Activated naive CD4-positive, alpha-beta T cell treated with anti-CD3 and anti-CD28 coated beads for 36 hours (primary cell): ENCODE measurements at places on chromosomes 2 and 18.

DNA sequence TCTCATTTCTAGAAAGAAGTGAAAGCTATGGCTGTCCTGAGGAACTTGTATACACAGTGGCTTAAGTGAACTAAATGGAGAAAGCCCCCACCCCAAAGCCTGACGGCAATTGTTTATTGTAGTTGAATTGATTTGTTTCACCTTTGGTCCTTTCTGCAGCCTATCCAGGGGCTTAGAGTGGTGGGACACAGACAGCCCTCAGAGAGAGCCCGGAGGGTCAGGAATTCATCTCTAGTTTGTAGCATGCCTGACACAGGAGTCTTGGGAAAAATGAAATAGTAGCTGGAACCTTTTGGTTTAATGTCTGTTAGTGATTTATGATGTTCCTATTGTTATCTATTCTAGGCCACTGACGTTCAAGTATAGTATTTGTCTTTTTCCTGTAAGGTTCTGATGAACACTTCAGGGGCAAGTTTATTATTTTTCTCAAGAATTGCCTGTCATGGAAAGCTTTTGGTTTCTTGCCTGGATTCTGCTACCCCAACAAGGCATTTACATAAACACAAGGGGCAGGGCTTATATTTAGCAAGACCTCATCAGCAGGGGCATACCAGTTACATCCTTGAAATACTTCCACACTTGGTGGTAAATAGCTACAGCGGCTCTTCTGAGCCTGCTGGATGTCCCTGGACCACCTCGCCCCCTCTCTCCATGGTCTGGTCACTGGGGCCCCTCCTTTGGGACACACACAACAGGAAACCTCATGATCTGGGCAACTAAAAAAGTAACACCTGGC lies 44.4 kb downstream of the KCNE4 start:
- no peaks in the 10 kb centered on the region for H3K36me3 ChIP-seq
- no peak overlapping the region for H3K4me3 ChIP-seq
- no peaks in the 10 kb centered on the region for H3K4me1 ChIP-seq
- DNase-seq: no peak
- no peak overlapping the region for H3K27ac ChIP-seq

DNA sequence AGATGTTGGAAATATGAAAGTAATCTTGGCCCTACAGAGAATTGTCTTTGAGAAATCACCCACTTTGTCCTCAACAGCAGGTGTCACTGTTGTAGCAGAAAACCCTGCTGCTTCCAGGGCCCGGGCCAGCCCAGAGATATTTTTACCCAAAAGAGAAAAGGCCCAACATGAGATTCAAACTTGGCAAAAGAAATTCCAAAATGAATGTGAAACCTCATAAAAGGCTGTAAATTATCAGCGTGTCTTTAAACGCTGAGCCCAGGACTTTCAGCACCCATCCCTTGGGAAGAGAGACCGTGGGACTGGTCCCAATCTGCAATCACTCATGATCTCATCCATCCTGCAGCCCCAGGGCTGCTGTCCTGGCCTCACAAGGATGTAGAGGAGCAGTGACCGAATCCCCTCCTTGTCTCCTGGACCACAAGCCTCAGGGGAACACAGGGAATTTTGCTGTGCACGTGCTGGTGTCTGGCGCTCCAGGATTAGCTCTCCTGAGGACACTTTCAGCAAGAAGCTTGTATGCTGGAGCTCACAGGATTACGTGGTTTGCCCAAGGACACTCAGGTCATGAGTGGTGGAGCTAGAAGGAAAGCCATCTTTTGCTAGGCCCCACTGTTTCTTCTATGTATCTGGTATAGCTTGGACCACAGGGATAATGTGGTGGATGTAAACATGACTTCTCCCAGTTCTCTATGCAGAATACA lies 202.1 kb downstream of the RNF144A start:
- no peak overlapping the region for H3K27ac ChIP-seq
- no peaks in the 10 kb centered on the region for H3K4me1 ChIP-seq
- H3K27me3 ChIP-seq: no peaks in the 10 kb centered on the region
- no peak overlapping the region for H3K4me3 ChIP-seq
- H3K36me3 ChIP-seq: peaks cover 4% of the 10 kb centered on the region
- peak; percentile 44 for DNase-seq

DNA sequence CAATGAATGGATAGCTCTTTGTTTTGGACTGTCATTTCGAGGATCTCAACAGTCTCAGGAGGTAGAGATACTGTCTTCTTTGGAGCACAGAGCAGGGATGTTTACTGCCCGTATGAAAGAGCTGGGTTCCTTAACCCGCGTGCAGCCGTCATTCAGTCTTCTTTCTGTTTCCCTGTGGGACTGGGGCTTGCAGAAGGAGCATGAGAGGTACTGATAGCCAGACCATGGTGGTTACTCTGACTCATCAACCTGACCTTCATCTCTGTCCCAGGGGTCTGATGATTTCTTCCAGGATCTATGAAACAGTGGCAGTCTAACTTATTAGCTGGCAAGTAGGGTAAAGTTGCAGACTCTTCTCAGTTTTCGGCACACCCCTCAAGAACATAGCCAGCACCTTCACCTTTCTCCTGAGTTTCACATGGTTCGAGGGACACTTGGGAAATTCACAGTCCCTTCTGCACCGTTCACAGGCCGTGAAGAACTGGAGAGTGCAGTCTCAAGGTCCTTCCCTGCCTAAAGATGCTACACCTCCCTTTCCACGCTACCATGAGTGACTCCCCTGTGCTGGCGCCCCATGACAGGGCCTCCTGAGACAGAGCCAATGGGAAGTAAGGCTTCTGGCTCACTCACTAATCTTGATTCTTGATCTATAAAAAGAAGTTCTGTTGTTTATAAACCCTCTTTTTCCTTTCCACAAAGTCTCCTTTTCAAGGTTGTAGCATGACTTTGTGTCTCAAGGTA lies 226.2 kb downstream of the MC4R start:
- H3K27me3 ChIP-seq: peaks cover 6% of the 10 kb centered on the region
- no peaks in the 10 kb centered on the region for H3K4me1 ChIP-seq
- no peak overlapping the region for H3K27ac ChIP-seq
- no peaks in the 10 kb centered on the region for H3K36me3 ChIP-seq
- DNase-seq: no peak

- DNase-seq: no peak
- H3K27me3 ChIP-seq: no peaks in the 10 kb centered on the region
- H3K27ac ChIP-seq: no peak overlapping the region
- H3K4me1 ChIP-seq: no peaks in the 10 kb centered on the region
- no peak overlapping the region for H3K4me3 ChIP-seq
These were observed 27.1 kb downstream of the COL5A2 start for GRCh38 chr2:189152483-189152882.
